Progenitor cell of endocrine pancreas (in vitro differentiated cells): ENCODE measurements at places on chromosomes 6 and 20.

GRCh38 chr6:33846226-33846625, 42.4 kb upstream of the MLN start:
- DNase-seq = no peak

GRCh38 chr6:24961852-24962251, 26.1 kb upstream of the RIPOR2 start:
- DNase-seq = no peak

DNA sequence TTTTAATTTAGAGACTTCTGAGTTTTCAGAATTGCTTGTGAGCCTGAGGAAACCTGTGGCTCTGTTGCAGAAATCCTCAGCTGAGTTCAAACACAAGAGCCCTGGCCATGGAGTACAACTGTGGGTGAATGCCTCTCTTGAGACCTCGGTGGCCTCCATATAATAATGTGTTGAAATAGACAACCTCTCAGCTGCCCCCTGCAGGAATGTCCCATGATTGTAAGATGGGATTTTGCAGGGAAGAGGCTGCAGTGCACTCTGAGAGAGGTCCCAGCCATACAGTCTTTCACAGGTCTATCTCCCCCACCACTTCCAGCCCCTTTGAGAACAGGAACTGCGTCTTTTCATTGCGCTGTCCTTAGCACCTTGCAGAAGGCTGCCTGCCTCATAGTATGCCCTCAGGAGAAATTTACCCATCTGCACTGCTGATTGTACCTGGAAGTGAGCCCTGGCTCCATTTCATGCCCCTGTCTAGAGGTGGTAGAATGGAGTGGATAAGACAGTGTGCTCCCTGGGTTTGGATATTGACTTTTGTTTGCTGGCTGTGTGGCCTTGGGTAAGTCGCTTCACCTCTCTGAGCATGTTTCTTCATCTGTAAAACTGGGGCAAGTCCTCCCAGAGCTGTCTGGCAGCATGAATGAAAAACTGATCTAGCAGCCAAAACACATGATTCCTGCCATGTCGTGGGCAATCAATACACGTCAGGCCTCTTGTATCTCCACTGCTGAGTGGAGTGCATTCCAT, 16.8 kb upstream of the CDH22 start:
- no peak for DNase-seq

DNA sequence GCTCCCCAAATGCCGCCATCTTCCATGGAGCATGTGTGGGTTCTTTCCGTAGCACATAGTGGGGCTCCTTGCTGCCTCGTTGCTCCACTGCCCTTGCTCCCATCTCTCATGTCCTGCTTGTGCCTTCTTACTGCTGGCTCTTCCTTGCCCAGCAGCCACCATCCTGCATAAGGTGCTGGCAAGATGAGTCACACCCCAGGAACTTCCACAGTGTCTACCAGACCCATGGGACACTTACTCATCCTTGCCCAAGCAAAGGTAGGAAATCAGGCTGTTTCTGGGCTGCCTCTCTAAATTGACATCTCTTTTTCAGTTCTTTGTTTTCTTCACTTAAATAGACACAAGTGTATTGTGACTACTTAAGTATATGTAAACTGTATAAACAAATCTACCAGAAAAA, 39.4 kb upstream of the RGS17 start:
- DNase-seq = no peak

GRCh38 chr6:90049295-90049694, 155.0 kb downstream of the GJA10 start:
- DNase-seq = no peak

DNA sequence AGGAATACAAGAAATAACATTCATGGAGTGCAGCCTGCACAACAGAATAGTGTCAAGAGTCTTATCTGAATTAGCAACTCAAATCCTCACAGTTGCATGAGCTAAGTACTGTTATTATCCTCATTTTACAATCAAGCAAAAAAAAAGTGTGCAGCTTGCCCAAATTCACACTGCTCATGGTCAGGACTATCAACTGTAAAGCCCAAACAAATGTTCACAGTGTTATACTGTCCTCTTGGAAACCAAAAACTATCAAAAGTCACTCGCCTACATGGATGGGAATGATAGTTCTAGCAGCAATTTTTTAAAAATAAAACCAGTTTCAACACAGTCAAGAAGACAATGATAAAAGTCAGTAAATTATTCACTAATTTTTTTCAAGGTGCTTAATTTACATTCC, 114.6 kb upstream of the HSF2 start:
- no peak for DNase-seq

DNA sequence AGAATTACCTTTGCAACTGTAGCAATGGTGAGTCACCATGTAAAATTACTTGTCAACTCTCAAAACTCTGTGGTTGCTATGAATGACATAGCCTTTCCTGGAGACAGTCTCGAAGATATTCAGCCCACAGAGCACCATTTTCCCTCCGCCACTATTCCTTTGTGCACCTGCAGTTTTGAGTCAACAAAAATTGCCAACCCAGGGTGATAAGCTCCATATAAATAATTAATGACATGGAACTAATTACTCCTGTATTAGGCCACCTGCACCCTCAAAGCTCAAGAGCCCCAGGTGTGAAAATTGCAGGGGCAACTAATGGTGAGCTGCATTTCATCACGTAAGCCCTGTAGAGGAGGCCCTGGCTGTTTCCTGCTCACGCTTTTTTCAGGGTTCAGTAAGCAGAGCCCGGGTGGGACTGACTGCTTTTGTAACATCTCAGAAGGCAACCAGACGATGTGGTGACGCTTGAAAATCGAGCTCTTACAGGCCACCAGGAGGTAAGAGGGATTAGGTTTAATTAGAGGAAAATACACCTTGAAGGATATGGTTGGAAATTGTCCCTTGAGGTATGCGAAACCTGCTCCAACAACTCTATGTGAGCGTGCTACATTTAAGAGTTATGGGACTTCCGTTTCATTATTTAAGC, 70.8 kb downstream of the BMP2 start:
- no peak for DNase-seq

DNA sequence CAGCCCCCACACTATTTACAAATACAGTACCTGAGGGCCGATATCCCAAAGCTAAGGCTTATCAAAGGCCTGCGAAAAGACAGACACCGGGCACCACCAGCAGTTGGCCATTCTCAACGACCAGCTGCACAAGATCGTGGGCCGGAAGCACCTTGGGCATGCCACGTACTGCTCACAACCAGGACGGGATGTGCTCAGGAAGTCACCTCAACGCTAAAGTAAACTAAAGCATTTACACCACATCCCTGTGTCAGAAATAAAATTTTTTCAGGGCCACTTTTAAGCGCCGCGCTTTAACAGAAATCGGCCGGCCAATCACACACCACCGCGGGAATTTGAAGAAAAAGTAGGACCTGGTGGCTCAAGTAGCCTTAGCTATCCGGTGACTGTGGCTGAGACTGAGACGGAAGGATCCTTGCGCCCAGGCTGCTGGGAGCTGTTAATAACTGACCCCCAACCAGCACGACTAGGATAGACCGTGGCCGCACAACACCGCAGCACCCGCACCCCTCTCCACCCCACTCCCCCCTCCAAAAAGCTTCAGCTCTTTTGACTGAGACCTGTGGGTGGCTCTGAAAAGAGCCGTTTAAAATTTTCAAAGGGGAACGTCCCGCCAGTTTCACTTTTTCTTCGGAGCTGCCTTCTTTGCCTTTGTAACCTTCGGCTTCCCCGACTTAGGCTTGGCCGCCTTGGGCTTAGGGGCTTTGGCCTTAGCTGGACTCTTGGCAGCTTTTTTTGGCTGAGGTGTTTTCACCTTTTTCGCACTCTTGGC, 131.2 kb upstream of the BTN3A2 start:
- DNase-seq = no peak

DNA sequence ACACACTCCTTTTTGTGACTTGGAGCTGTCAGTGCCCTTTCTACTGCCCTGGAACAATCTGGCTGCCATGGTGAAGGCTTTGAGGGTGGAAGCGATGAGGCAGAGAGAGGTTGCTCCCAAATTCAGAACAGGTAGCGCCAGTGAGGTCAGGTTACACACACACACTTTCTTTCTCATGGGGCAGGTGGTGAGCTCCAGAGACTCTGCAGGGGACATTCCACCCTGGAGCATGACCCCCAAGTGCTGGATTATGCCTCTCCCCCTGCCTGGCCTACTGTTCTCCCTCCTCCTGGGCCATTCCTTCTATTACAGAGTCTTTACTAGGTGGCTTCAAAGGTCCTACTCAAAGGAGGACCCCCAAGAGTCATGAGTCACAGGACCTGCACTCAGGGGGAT, 98.0 kb downstream of the EYA2 start:
- no peak for DNase-seq

GRCh38 chr6:80535914-80536565, 429.6 kb downstream of the BCKDHB start:
- no peak for DNase-seq

- DNase-seq = no peak
Observed at GRCh38 chr6:12232339-12232738, 57.8 kb upstream of the EDN1 start.

GRCh38 chr20:22801528-22801927, 217.2 kb upstream of the FOXA2 start:
- DNase-seq = no peak

GRCh38 chr20:47501116-47501481, 588 bp upstream of the NCOA3 start:
- no peak for DNase-seq

DNA sequence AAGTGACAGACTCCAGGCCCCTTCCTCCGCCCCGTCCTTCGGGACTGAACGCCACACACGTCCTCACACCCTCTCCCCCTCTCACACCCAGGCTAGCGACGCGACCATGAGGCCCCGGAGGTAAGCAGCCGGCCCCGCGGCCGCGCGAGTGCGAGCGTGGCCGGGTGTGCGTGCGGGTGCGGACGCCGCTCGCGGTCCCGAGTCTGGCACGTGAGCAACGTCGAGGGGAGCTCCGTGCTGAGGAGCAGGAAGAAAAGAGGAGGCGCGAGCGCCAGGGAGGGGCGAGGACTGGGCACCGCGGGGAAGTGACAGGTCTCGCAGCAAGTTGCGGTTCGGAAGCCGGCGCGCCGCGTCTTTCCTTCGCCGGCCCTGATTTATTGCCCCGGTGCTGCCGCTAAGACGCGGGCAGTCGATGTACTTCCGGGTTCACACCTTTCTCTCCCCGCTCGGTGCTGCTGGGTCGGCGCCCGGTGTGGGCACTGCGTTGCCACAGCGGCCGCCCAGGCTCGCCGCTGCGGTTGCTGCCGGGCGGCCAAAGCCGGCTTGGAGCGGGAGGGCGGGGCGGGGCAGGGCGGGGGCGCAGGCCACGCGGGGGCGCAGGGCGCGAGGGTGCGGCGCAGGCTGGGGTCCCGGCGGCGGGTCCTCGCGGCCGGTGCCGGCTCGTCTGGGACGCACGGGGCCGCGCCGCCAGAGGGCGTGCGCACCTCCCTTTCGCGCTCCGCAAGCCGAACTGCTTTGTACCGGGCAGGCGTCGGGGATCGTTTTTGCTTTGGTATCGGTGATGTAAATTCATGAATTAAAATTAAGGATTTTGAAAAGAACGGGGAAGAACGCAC, 15.8 kb upstream of the LIN28B start:
- DNase-seq = peak; percentile 79

GRCh38 chr6:44388135-44388487, 605 bp downstream of the CDC5L start:
- no peak for DNase-seq

DNA sequence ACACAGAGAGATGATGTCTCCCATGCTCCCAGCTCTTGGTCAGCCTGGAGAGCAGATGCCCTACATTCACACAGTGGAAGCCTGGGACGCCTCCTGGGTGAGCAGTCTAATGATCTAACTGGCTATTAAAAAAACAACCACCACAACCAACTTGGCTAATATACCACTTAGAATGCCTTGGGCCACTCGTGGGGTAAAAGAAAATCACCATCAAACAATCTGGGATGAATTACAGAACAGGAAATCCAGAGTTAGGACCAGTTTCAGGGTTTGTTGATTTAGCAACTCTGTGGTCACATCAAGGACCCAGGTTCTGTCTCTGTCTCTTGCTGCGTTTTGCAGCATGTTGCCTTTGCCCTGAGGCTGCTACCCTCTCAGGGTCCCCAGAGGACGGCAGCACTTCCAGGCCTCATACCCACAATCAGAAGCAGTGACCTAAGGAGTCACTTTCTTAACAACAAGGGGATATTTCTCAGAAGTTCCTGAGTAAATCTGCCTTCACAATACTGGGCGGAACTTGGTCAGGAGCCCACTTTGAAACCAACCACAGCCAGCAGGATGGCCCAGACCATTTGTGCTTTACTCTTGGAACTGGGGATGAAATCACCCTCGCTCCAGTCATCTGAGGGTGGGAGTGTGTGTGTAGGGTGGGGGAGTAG, 118.7 kb downstream of the CLIC5 start:
- no peak for DNase-seq

DNA sequence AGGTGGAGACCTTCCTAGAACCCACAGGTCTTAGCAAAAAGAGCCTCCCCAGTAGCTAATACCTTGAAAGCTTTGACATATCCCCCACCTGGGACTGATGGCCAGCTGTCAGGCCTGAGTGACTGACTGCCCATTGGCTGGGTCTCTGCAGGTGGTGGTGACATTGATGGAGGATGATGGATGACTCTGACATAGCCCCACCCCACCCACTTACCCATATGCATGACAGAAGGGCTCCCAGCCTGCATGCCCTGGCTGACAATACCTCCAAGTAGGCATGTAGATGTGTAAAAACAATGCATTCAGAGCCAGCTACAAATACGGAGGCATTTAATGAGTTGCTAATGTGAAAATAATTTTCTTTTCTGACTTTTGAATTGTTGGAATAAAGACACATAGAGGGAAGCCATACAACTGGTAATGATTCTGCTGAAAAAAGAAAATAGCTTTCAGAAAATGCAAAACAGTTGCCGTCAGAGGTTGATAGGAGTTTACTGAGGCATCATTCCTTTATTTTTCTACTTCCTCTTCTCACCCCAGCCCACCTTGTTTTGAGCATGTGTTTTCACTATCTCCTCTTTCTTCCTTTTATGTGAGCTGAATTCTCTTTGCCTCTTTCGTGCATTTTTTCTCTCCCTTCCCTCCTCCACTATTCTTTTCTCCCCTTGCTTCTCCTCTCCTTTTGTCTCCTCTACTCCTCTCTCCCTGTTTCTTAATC, 70.6 kb downstream of the OLIG3 start:
- DNase-seq = no peak

DNA sequence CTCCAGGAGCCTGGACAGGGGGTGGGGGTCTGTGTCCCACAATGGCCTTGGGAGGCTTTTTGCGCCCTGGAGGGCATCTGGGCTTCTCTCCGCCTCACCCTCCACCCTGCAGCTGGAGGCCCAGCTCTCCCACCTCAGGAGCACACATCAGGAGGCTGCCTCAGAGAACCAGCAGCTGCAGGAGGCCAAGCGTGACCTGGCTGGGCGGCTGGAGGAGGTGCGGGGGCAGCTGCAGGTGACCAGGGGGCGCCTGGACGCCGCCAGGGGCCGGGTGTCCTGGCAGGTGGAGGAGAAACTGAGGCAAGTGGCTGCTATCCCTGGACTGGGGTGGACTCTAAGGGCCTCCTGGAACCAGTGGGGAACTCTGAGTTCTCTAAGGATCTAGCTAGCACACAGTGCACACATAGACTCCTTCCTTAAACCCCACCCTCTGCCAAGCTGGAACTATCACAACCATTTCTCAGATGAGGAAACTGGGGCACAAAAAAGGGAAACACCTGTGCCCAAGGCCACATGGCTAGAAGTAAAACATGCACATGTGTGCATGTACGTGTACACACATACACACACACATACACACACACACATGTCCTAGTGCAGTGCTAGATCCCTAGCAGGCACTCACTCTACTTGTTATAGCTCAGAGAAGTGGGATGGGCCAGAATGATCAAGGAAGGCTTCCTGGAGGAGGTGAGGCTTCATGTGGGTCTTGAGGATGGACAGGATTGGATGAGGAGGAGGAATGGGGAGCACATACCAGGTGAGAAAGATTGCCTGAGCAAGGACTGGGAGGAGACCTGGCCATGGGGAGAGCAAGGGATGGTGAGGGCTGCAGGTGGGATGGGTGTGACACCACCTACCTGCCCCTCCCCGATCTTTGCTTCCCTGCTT, 22.9 kb downstream of the RAB44 start:
- no peak for DNase-seq
